ENCODE measurements at places on chromosomes 5 and 9. TPM values are rescaled to one million over a fixed set of nuclear protein-coding genes. Genes with fewer than 3 reads are reported as not detected.

MEIKIN gene
- 0.12 TPM for polyA plus RNA-seq

GLDC gene
- 2.3 TPM for polyA plus RNA-seq

CDKN2B-AS1 gene
- polyA plus RNA-seq: 0.47 TPM

NUDT2 gene
- 35.2 TPM for polyA plus RNA-seq

LRRC70 gene
- polyA plus RNA-seq: 2.3 TPM

TMEM252 gene
- polyA plus RNA-seq: 0.06 TPM

ICE1 gene
- polyA plus RNA-seq: 3.2 TPM

CCL28 gene
- 3.9 TPM for polyA plus RNA-seq

RASEF gene
- 3.8 TPM for polyA plus RNA-seq

SV2C gene
- polyA plus RNA-seq: 0.22 TPM

CCDC180 gene
- 0.51 TPM for polyA plus RNA-seq

CDC14B gene
- 1.8 TPM for polyA plus RNA-seq
